Activated CD4-positive, alpha-beta T cell treated with anti-CD3 and anti-CD28 coated beads, Interleukin-2, amount 10 ng/mL, durations not matched to agents 7 days and 5 days (primary cell): ENCODE measurements at places on chromosomes 12 and 14.
A peak's percentile ranks its signal among the peaks of the same experiment; 100 is the strongest.

GRCh38 chr12:82672811-82673495, 13.8 kb upstream of the TMTC2 start:
- DNase-seq, result no peak

DNA sequence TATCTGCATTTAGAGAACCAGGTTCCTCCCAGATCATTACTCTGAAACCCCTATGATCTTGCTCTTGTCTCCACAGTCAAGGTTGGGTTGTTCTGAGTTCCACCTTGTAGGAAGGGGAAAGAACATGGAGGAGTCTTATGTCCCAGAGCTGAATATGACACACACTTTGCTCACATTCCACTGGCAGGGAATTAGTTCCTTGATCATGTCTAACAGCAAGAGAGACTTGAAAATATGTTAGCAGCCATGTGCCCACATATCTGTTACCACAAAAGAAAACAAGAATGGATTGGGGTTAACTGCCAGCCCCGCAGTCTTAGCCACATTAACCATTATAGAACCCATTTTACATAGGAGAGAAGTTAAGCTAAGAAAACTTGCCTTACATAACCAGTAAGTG, 71.1 kb upstream of the MDM1 start:
- no peak for DNase-seq

- no peak for DNase-seq
Observed at GRCh38 chr12:54489857-54490256, 7.7 kb upstream of the NCKAP1L start.

DNA sequence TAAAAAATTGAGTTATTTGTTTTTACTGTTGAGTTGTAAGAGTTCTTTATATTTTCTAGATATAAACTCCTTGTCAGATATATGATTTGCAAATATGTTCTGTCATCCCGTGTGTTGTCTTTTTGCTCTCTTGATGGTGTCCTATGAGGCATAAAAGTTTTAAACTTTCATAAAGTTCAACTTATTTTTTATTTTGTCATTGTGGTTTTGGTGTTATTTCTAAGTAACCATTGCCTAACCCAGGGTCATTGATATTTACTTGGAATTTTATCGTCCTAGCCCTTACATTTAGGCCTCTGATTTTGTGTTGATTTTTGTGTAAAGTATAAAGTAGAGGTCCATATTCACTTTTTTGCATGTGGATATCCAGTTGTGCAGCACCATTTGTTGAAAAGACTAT, 63.1 kb downstream of the SRGAP1 start:
- no peak for DNase-seq

DNA sequence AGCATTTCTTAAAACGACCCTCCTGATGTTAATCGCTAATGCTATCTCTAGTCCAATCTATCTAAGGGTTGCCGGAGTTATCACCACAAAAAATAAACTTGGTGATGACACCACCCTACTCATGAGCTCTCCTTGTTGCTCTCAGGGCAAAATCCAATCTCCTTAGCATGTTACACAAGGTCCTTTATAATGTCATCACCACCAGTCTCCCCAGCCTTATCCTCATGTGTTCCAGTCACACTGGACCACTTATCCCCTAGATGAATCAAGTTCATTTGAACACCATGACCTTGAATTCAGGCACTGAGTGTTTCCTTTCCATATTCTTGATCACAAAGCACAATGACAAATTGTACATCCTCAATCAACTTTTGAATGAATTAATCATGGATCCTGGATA, 19.0 kb upstream of the DRAM1 start:
- DNase-seq, result no peak

DNA sequence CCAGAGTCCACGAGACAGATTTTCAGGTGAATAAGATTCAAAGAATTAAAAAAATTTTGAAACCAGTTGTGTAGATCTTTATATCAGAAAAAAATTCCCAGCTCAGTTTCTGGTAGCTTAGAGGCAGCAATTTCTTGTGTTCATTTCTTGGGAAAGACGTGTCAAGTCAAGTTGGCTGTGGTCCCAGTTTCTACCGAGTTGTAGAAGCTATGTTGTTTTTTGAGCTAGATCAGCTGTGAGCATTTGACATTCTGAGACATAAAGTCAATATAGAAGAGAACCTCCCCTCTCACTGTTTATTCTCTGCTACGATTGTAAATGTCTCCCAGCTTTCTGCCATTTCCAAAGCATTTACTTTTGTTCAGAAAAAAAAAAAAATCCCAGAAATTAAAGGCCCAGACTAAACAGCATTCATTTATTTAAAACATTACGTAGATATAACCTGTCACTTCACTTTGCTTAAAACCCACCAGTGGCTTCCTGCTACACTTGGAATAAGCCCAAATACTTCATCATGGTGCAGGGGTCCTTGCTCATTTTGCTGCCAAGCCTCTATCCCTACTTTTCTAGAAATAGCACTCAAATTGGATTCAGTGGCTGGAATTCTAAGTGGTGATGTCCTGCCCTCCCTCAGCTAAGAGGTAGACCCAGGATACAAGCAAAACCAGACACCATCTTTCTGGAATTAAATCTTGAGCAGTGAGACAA, 20.6 kb upstream of the PYGL start:
- no peak for DNase-seq

DNA sequence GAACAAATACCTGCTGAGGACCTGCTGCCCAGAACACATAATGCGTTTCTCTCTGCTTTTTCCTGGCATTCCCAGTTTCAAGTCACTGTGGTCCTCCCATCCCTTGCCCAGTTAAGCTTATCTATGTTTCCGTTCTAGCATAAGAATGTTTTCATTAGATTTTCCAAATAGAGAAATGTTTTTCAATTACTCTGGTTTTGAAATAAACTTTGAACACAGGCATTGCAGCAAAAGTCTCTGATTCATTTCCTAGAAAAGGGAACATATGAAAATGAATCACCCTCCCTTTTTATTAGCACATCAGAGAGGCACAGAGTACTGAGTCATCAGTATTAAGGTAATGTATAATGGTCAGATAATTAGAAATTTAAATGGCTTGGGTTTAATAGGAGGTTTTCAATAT, 201.1 kb upstream of the TMEM260 start:
- no peak for DNase-seq

DNA sequence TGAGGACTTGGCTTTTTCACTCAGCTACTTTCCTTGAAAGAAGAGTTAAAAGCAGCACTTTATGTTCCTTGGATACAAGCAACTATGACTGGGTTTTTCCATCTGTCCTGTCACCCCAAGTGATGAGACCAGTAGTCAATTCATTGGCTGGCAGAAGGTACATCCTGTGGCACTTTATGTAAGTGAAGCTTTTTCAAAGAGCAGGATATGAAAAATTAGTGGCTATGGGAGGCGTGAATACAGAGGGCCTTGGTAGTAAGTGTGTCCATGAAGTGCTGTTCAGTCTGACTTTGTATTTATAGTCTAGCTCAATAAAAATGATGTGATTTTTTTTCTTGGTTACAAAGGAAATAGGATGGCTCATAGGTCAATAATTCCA, 68.8 kb downstream of the DRAM1 start:
- no peak for DNase-seq

DNA sequence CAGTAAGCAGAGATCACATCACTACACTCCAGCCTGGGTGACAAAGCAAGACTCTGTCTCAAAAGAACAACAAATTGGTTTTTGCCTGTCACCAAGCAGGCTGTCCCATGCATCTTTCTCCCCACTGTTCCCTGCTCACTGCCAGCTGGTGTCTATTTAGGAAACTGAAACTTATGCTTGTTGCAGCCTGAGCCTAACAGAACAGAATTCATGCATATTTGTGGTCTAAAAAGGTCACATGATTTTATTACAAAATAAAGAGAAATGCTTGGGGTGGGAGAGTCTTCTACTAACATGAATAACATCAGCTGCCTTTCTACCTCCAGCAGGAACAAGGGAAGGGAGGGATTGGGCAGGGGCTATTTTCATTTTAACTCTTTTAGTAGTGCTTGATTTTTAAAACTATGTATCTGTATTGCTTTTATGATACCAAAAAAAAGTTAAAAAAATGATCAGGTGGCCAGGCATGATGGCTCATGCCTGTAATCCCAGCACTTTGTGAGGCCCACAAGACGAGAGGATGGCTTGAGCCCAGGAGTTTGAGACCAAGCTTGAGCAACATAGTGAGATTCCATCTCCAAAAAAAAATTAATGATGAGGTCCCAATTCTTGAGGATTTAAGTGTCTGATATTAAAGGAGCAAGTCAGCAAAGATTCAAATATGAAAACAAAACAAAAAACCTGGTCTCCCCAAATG, 923 bp downstream of the STAT2 start:
- DNase-seq, result no peak

DNA sequence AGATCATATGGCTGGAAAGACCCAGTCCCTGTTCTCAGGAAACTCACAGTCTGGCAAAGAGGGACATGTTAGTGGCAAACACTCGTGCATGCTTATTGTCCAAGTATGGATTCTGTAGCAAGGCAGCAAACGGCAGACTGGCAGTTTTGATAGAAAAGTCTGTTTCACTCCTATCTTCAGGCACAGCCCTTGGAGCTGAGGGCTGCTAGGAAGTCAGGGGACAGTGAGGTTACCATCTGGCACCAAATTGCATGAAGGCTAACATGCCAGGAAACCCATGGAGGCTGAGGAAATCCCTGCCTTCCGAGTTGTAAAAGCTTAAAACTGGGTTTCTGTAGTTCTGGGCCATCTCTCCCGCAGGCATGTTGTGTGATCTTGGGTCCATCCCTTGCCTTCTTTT, 32.9 kb downstream of the CALM1 start:
- no peak for DNase-seq

GRCh38 chr14:38238332-38238731, 17.6 kb downstream of the CLEC14A start:
- DNase-seq, result no peak

DNA sequence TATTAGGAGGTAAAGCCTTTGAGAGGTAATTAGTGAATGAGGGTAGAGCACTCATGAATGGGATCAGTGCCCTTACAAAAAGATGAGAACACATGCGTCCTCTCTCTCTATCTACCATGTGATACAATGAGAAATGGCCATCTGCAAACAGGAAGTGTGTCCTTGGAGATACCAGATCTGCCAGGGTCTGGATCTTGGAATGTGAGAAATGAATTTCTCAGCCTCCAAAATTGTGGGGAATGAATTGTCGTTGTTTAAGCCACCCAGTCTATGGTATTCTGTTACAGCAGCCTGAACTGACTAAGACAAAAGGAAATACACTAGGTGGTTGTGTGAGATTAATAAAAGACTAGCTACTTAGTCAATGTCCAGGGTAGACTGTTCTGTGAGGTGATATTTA, 366.6 kb downstream of the NELL2 start:
- no peak for DNase-seq

GRCh38 chr14:57293866-57294837, 25.4 kb downstream of the AP5M1 start:
- DNase-seq, result no peak

DNA sequence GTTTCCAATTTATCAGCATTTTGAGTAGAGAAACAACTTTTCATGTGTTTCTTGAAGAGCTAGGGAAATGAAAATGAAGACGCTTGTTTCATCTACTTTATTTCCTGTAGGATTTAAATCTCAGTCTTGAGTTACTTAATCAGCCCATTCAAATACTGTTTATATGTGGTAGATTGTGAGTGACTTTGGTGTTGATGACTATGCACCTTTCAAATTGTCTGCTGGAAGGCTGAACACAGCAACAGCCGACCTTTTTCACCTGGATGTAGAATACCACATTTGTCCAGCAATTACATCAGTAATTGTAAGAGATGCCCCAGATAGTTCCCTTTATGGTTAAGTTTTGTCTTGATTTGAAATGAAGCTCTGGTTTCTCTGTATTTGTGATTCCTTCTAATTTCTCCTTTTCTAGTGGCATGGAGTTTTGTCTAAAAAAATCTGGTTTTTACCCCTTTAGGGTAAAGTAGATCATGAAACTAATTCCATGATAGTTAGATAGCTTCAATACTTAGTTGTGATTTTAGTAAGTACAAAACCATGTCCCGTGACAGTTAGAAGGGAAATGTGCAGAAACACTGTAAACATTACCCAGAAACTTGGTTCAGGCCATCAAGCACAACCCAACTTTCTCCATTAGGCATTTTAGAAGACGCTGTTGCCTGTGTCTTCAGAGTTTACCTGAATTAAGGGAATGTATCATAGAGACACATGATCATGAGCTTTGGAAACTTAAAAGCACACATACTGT, 165.0 kb downstream of the SRGAP1 start:
- DNase-seq, result no peak

GRCh38 chr12:46452061-46452615, 79.6 kb upstream of the SLC38A2 start:
- DNase-seq, result no peak

DNA sequence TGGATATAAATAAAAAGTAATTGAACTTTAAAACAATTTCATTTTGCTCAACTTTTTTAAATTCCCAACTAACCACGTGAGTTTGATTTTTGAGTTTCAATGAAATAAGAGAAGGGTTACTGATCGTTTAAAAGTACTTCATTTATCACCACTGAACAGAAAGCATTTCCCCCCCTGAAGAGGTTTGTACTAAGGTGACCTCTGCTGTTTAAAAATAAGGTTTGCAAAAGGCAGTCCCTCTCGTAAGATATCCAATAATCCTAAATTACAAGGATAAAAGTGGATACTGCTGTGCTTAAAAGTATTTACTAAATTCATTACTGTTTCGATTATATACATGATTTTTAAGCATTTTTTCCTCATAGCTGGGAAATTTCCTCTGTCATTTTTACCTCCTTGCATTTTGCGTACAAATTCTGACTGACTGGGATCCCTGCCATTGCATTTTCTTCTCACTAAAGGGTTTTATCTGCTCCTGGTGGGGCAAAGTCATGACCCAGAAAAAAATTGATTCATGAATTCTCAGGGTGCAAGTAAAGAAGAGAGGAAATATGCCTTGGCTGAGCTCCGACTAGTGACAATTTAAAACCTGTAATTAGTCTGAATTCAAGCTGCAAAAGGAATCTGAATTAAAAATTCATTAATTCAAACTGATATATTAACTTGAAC, 463.8 kb downstream of the PRKD1 start:
- no peak for DNase-seq

DNA sequence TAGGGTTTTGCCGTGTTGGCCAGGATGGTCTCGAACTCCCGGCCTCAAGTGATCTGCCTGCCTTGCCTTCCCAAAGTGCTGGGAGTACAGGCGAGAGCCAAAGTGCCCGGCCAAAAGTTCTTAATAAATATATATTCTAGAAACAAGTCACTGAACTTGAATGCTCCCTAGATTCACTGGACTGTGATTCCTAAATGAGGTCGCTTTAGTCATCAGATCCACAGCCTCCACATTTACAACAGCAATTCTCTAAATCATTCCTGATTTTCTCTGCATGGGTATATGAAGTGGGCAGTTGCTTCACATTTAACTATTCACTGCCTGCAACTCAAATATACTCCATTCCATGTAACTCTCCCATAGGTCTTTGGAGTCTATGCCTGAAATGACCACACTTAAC, 813.0 kb downstream of the GALC start:
- DNase-seq, result no peak

- DNase-seq, result no peak
Observed at GRCh38 chr14:51087031-51087441, 7.9 kb downstream of the TRIM9 start.

GRCh38 chr12:128820723-128821432, 2.9 kb downstream of the SLC15A4 start:
- DNase-seq, result peak; percentile 33

DNA sequence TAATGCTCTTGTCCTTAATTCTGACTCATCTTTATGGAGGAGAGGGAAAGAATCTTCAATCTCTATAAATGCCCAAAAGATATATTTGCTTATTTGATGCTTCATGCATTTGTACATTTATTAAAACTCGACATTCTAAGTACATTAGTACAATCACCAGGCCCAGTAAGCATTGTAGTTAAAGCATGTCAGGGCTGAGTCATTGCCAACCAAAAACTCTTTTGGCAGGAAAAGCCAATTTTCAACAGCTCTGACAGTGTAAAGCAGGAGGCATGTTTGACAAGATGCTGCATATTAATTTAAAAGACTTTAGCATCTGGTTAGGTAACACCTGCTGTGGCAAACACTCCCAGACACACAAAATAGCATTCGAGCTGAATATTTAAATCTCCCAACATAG, 290.9 kb downstream of the PPFIA2 start:
- DNase-seq, result no peak
